ENCODE measurements at places on chromosomes 13 and 19.

DNA sequence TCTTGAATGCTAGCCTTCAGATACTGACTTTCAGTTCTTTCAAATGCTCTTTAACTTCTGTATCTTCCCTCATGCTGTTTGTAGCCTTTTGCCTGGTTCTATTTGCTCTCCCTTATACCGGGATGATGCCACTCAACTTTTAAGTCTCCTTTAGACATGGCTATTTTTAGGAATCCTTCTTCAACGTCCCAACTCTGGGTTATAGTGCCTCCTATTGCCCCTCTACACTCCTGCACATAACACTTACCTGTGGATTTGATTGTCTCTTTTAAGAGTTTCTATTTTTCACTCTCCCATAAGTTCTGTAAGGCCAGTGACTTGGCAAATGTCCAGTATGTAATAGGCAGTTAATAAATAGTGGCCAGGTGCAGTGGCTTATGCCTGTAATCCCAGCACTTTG, 343.0 kb downstream of the KLF5 start:
- DNase-seq: no peak

- DNase-seq: no peak
These were observed 4.8 kb downstream of the PNKP start for GRCh38 chr19:49862391-49863253.

GRCh38 chr19:11025997-11026396, 63.3 kb upstream of the LDLR start:
- no peak for DNase-seq

- DNase-seq: no peak
These were observed 134.5 kb downstream of the PCDH9 start for GRCh38 chr13:67095621-67096020.

DNA sequence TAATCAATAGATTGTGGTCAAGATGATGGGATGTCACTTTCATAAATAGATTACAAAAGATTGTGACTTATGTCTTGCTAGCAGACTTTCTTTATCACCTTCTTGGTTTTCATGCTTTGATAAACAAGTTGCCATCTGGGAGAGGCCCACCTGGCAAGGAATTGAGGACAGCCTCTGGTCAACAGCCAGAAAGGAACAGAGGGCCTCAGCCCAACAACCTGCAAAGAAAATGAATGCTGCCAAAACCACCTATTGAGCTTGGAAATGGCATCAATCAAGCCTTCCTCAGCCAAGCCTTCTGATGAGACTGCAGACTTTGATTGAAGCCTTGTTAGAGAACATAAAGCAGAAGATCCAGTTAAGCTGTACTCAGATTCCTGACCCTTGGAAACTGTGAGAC, 288.6 kb downstream of the SPRY2 start:
- DNase-seq: no peak

DNA sequence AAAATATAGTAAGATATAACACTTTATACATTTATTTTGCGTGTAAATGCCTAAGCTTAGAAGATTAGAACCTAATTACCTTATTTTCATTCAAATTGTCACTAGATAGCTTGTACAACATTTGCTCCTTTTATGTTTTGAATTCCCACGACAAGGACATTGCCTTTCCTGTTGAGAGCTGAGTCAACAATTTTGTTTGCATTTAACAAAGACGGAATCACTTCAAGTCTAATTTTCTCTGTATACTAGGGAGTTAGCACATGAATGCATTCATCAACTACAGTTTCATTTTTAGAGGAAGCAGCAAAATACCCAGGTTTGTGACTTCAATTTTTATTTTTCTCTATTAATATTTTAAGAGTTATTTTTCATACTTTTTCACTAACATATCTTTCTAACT, 48.7 kb upstream of the PCCA start:
- DNase-seq: no peak

GRCh38 chr13:65553096-65553727, 1676.9 kb downstream of the PCDH9 start:
- no peak for DNase-seq

- DNase-seq: no peak
These were observed 11.5 kb downstream of the KLC3 start for GRCh38 chr19:45352062-45352461.

GRCh38 chr13:102648046-102648445, 46.8 kb downstream of the METTL21C start:
- DNase-seq: no peak

- no peak for DNase-seq
These were observed 95.0 kb upstream of the KLF5 start for GRCh38 chr13:72963762-72964161.

- no peak for DNase-seq
These were observed 2.6 kb downstream of the PTPRS start for GRCh38 chr19:5337708-5338655.

DNA sequence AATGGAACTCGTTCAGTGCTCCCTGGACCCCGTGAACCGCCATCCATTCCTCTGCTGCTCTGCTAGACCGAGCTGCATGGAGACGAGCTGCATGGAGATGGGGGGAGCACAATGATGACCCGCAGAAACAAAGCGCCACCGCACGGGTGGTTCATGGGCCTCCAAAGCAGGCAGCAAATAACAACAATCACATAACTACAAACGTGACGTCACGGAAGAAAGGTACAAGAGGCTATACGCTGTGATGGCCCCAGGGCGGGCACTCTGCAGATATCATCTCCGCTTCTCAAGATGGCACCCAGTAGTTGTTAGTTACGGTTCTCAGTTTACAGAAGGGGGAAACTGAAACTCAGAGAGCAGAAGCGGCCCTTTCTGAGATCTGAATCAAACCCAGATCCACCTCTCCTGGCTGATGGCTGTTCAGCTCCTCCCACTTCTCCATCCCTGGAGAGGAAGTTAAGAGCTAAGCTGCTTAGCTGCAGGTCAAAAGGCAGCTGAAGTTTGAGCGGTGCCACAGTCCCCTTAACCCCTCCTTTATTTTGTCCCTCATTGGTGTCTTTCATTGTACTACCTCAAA, 1.7 kb downstream of the ATP13A1 start:
- no peak for DNase-seq

DNA sequence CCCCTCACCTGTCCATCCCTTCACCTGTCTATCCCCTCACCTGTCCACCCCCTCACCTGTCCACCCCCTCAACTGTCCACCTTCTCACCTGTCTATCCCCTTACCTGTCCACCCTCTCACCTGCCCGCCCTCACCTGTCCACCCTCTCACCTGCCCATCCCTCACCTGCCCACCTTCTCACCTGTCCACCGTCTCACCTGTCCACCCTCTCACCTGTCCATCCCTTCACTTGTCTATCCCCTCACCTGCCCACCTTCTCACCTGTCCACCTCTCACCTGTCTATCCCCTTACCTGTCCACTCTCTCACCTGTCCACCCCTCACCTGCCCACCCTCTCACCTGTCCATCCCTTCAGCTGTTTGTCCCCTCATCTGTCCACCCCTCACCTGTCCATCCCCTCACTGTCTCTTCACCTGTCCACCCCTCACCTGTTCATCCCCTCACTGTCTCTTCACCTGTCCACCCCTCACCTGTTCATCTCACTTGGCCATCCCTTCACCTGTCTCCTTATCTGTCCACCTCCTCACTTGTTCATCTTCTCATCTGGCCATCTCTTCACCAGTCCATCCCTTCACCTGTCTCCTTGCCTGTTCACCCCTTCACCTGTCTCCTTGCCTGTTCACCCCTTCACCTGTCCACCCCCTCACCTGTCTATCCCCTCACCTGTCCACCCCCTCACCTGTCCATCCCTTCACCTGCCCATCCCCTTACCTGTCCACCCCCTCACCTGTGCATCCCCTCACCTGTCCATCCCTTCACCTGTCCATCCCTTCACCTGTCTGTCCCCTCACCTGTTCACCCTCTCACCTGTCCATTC, 12.7 kb upstream of the KANK2 start:
- DNase-seq: no peak

DNA sequence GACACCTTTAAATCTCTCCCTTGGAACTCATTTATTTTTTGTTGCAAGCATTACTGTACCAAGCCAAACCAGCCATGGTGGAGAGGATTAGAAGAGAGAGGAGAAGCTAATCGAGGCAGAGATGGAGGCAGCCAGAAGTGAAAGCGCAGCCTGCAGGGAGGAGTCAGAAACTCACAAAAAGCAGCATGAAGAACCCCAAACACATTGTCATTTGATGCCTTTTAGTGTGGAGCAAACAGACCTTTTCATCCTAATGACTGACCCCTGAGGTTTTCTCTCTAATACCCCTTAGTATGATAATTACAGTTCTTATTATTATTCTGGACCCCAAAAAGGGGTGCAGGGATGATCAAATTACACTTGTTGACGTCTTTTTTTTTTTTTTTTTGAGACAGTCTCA, 62.5 kb downstream of the TNFRSF19 start:
- DNase-seq: no peak

DNA sequence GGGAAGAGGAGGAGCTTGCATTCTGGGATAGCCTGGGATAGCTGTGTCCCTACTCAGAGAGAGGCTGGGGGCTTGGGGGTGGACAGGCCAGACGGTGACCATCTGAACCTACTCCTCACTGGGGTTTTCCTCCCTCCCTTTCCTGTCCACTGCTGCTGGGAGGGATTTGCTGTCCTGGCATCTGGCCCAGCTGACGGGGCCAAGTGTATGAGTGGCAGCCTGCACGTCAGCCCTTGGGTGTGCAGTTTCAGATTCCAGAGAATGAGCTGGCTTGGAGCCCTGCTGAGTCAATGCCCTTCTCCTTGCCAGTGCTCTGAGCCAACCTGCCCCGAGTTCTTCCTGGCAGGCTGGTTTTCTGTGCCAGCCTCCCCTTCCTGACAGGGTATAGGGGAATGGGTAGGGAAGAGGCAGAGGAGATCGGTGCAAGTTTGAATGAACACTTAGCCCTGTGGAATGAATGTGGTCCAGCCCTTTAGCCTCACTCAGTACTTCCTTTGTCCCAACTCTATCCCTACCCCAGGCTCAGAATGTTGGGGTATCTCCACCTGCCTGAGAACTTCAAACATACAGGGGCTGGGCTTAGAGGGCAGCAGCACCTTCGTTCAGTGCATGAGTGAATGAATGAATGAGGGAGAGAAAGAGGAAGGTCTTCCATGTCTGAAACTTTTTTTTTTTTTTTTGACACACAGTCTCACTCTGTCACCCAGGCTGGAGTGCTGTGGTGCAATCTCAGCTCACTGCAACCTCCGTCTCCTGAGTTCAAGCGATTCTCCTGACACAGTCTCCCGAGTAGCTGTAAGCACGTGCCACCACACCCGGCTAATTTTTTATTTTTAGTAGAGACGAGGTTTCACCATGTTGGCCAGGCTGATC, 1.8 kb upstream of the ANGPTL4 start:
- no peak for DNase-seq

DNA sequence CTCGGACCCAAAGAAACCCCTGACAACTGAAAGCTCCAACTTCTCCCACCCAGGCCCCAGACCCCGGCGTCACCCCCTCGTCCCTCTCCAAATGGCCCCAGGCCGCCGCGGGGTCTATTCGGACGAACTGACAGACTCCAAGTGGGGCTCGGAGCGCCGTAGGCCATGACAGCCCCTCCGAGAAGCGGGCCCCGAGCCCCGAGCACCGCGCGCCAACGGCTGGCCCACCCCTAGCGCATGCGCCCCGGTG, 360 bp downstream of the DDX39A start:
- no peak for DNase-seq

GRCh38 chr19:39704181-39705044, at the start of gene LGALS14:
LGALS14 (plus strand) TSS chr19:39704481; CDS start chr19:39704529, 48 bp downstream.
- no peak for DNase-seq

DNA sequence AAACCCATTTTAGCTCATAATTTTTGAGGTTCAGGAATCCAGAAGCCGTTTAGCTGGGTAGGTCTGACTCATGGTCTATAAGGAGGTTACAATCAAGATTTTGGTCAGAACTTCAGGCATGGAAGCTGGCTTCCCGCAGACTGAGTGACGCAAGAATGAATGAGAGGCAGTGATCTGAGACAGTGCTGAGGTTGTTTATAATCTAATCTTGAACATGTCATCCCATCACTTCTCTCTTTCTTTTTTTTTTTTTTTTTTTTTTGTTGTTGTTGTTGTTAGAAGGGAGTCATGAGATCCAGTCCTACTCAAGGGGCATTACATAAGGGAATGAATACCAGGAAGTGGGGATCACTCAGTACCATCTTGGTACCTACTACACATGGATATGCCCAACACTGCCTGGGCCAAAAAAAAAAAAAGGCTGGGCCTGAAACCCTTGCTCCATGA, 217.4 kb downstream of the DLEU7 start:
- DNase-seq: no peak

DNA sequence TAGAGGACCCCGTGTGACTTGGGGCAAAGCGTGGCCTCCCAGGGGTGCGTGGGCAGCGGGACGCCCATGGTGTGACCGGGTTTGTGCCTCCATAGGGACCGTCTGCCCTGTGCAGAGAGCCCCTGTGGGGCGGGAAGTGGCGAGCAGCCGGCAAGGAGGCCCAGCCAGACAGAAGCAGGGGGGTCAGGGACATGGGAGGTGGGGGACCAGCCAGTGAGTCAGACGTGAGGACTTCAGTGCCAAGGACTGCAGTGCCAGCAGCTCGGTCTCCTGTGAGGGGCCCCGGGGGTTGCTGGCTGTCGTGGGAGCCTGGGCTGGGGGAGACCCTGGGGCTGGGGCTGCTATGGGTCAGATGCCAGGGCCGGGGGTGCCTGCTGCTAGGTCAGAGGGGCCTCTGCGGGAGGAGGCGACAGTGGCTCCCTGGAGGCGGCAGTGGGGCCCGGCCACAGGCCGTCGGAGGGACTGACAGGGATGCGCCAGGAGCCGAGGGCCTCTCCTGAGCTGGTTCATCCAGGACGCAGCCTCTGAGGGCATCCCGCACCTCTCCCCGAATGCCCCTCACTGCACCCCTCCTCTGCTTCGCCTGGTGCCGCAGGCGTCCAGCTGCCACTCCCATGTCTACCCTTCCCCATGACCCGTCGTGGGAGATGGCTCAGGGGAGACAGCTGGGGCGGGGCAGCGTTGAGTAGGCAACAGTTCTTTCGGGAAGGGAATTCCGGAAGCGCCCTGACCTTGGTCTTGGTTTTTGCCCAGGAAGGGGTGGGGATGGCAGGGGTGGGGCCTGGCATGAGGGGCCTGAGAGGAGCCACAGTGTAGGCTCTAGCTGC, 80.0 kb downstream of the KDM4B start:
- no peak for DNase-seq

DNA sequence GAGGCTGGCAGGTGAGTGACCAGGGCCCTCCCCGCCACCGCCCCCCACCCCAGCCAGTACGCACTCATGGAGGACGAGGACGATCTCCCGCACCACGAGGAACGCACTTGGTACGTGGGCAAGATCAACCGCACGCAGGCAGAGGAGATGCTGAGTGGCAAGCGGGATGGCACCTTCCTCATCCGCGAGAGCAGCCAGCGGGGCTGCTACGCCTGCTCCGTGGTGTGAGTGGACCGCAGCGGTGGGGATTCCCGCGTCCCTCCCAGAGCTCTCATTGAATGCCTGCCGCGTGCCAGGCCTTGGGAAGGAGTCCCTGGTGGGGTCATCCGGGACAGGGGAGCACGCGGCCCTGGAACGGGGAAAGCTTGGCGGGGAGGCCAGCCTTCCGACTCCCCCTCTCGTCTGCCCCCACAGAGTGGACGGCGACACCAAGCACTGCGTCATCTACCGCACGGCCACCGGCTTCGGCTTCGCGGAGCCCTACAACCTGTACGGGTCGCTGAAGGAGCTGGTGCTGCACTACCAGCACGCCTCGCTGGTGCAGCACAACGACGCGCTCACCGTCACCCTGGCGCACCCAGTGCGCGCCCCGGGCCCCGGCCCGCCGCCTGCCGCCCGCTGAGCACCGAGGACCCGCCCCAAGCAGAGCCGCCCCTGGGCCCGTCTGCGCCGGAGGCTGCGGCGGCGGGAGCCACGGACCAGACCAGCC, 4.8 kb upstream of the IFI30 start:
- no peak for DNase-seq

GRCh38 chr13:63025741-63026140, 1610.1 kb upstream of the PCDH20 start:
- no peak for DNase-seq

- no peak for DNase-seq
These were observed 18.8 kb downstream of the FLT1 start for GRCh38 chr13:28475916-28476725.

GRCh38 chr13:93318534-93319254, 92.1 kb downstream of the GPC6 start:
- DNase-seq: no peak

Measured in naive thymus-derived CD4-positive, alpha-beta T cell (primary cell).